Stimulated activated CD4-positive, alpha-beta T cell treated with anti-CD3 and anti-CD28 coated beads, Interleukin-1b, Interleukin-23, amount 100 ng/mL, for 1 hour (primary cell): ENCODE measurements at places on chromosomes 2 and 18.

GRCh38 chr2:207311316-207312005 is 145.7 kb upstream of the KLF7 start:
- no peak for DNase-seq

DNA sequence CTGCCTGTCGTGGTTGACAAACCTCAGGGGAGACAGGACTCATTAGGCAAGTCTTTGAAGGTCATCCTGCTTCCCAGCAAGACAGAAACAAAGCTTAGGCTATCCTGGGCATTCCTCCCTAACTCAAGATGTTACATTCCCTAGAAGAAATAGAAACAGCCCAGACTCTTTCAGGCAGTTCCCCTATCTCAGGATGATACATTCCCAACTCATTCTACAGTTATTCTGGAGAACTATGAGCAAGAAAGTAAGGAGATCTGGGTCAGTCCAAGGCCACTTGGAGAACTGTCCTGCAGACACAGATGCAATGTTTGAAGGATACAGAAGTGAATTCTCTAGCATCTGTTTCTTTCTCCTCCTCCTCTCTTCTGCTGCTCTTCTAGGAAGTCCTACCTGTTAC is 220.1 kb upstream of the NCKAP5 start:
- DNase-seq, result no peak

- DNase-seq, result no peak
Measured at GRCh38 chr2:169480079-169480465, 778 bp downstream of the BBS5 start.

- DNase-seq, result no peak
Measured at GRCh38 chr2:211946960-211947359, 591.6 kb downstream of the ERBB4 start.
